ENCODE measurements at places on chromosomes 16 and 17.

- DNase-seq, result no peak
These were observed 24.8 kb upstream of the KDM6B start for GRCh38 chr17:7809086-7809790.

DNA sequence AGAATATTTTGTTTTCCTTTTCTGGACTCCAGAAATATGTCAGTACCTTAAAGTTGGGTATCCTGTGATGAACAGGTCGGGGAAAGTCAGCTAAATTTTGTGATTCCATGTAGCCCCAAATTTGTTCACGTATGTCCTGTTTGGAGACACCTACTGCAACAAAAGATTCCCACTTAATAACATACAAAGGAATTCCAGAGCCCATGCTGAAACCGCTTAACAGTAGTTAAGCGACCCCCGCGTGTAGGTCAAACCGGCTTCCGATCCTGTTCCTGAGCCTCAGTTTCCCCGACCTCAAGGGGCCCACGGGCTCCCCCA lies 477 bp downstream of the MTHFSD start:
- no peak for DNase-seq

- DNase-seq, result no peak
These were observed 4.0 kb upstream of the TIMM22 start for GRCh38 chr17:992933-993332.

DNA sequence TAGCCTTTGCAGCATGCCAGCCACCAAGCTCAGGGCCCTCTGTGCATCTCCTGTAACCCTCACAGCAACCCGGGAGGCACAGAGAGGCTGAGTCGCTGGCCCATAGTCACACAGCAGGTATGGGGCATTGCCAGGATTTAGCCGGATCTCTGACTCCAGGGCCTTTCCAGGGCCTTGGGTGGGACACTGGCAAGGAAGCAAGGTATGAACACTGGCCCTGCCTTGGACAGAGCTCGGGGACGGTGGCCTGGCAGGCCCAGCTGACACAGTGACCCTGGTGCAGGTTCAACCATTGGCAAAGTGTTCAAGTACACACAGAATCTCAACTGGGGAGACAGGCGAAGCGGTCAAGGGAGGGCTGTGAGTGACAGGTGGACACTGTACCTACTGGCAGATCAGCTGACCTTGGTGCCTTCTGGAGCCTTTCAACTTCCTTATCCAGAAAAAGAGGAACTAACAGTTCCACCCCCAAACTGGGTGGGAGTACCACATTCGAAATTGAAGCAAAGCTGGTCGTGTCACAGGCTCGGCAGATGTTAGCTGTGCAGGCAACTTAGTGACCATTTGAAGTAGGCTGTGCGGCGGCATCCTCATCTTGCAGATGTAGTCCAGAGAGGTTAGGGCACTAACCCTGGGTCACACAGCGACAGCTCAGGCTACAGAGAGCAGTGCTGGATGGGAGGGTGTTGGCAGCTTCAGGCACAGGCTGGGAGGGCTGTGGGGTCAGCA lies 287.4 kb downstream of the SEC14L1 start:
- no peak for DNase-seq

Measured in activated T-cell treated with anti-CD3 and anti-CD28 coated beads, Interleukin-2, amount 50 U/mL, for 1 hour (primary cell).